ENCODE measurements at places on chromosomes 1 and 21.

- no peak for DNase-seq
Measured at GRCh38 chr1:30750731-30751291, 6.8 kb downstream of the LAPTM5 start.

DNA sequence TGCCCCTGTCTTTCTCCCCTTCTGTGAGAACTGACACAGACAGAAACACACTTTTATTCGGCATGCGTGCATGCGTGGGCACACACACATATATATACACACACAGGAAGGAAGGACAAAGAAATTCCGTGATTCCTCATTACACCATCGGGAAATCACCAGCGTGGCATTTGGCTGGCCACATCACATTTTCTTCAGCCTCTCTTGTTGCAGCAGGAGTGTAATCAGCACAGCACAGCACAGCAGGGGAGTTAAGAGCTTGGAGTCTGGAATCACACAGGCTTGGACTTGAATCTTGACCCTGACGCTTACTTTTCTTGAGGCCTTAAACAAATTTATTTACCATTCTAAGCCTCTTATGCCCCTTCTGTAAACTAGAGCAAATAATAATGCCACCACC is 45.3 kb upstream of the EPHA8 start:
- DNase-seq = no peak

DNA sequence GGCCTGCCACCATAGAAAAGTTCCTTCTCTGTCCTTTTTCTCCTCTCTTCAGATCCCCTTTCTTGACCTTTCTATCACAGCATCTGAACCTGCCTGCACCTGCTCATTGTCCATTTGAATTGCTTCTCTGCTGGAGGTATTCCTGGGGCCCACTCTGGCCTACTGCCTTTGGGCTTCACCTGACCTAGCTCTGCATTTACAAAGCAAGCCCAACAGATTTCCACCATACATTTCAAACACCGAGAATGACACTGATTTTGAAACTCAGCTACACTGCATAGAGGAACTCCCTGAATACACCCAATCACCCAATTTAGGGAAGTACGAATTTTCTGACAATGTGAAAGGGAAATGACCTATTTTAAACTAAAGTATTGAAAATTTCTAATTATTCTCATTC is 284.5 kb upstream of the USP25 start:
- DNase-seq = peak; percentile 17

GRCh38 chr1:185645162-185645640 is 89.0 kb upstream of the HMCN1 start:
- no peak for DNase-seq

GRCh38 chr1:43047135-43047534 is 88.5 kb upstream of the SLC2A1 start:
- no peak for DNase-seq

DNA sequence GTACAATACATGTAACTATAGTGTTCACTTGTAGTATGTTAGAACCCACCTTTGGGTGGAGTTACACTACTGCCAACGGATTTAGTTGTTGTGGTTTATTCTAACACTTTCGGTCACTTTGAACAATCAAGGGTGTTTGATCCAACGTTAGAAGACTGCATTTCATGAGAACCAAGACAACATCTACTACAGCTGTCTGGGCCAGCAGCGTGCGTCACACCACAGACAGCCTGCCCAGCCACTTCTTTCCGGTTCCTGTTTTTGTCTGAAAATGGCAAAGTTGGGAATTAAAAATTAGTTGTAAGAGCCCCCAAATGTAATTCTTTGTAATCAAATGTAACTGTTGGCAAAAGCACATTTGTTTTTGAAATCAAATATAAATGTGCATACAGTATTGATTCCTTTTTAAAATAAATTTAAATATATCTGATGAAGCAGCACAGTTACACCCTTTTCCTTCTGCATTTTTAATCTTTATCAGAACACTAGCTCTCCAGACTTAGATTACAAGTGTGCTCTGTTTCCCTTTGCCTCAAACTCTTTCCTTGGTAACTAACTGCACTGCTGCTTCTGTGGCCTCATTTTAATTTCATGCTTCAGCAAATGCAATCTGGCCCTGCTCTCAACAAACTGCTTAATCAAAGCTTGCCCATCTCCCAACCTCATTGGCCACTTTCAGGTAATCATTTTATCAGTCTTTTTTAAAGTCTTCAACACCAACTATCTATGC is 86.6 kb upstream of the DPH5 start:
- no peak for DNase-seq

DNA sequence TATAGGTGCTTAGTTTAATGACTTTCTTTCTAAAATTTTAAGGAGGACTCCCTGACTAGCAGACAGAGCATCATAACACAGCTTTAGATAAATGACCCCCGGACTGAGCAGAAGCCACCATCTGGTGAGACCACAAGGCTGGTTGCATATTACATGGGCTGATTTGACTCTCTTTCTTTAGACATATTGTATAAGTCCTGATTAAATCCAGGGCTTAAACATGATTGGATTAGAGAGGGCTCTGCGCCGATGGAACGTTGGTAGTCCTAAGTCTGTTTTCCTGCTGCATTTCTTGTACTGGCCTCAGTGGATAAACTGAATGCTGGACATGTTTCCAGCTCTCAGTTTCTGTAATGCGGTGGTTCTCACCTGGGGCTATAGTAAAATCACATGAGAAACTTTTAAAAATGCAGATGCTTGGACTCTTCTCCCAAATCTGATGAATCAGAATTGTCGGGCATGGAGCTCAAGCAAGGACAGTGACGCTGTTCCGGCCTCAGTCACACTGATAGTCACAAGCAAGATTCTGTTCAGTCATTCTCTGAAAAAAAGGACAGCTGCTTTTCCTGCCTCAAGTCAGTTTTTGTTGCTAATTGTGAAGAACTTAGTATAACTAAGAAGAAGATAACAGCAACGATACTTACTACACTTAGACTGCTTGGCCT is 16.6 kb downstream of the DDI2 start:
- DNase-seq = no peak

DNA sequence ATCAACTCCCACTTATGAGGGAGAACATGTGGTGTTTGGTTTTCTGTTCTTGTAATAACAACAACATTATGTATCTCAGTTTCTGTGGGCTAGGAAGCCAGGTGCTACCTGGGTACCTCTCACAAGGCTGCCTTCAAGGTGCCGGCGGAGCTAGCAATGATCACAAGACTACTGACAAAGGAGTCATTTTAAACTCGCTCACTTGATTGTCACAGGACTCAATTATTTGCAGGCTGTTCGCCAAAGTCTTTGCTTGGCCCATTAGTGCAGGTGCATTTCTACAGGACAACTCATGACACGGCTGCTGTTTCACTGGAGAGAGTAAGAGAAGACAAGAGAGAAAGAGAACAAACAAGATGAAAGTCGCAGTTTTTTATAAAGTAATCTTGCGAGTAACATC is 1237.4 kb upstream of the TMPRSS15 start:
- DNase-seq = no peak

DNA sequence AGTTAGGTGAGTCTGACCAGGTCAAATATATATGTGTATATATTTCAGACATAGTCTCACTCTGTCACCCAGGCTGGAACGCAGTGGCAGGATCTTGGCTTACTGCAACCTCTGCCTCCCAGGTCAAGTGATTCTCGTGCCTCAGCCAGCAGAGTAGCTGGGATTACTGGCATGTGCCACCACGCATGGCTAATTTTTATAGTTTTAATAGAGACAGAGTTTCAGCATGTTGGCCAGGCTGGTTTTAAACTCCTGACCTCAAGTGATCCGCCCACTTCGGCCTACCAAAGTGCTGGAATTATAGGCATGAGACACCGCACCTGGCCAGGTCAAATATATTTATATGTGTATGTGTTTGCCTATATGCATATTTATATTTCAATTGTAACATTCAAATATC is 581.5 kb upstream of the B3GALT2 start:
- no peak for DNase-seq

DNA sequence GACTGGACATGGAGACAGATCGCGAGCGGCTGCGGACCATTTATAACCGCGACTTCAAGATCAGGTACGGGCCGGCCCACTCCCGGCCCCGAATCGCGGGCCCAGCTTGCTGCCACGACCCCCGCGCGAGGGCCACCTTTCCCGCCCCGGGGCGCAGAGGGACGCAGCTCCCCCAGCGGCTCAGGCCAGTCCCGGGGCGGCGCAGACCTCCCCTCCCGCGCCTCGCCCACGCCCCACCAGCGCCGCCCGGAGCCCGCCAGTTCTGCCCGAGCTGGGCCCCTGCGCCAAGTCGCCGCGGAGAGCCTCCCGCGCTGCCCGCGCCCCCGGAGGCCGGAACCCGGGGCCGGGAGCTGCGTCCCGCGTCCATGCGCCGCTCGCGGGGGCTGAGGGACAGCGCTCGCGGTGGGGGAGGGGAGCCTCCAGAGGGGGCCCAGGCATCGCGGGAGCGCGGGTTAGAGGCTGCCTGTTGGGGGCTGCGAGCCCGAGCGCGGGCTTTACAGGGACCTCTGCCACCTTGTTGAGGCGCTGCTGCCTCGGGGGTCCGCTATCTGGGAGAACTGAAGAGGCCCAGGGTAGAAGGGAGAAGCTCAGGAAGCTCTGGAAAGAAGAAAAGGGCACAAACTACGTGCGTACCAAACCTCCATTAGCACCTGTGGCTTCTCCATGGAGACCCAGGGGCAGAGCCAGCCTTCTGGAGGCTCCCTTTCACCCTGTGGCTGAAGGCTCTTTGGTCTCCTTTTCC is 698 bp downstream of the MOV10 start:
- peak; percentile 48 for DNase-seq

DNA sequence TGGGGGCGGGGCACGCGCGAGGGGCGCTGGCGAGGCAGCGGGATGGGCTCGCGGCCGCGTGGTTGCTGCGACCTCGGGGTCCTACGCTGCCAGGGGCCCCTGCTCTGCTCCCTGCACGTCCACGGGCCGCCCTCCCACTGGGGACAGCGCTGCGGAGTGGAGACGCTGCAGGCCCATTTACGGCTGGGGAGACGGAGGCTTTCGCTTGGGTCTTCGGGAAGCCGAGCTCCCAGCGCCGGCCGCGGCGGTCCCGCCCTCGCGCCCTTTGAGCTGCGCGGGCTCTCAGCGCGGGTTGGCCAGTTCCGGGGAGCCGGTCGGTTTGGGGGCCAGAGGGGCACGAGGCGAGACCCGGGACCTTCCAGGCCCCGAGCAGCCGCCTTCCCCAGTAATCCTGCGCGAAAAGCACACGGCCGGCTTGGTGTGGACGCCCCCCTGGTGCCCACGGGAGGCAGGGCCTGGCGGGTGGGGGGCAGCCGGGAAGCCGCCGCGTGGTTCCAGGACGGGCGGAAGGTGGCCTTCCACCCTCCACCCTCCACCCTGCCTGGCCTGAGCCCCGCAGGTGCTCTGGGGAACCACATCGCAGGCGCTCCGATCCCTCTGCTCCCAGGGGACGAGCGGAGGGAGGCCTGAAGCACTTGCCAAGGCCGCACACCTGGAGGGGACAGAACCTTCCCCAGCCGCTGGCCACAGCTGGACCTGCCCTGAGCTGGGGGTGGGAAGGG is 570 bp upstream of the PEX10 start:
- DNase-seq = peak; percentile 66

GRCh38 chr1:11044849-11045427 is 2.1 kb downstream of the MASP2 start:
- DNase-seq = no peak

GRCh38 chr1:66519992-66520391 is 14.0 kb upstream of the SGIP1 start:
- DNase-seq = no peak

DNA sequence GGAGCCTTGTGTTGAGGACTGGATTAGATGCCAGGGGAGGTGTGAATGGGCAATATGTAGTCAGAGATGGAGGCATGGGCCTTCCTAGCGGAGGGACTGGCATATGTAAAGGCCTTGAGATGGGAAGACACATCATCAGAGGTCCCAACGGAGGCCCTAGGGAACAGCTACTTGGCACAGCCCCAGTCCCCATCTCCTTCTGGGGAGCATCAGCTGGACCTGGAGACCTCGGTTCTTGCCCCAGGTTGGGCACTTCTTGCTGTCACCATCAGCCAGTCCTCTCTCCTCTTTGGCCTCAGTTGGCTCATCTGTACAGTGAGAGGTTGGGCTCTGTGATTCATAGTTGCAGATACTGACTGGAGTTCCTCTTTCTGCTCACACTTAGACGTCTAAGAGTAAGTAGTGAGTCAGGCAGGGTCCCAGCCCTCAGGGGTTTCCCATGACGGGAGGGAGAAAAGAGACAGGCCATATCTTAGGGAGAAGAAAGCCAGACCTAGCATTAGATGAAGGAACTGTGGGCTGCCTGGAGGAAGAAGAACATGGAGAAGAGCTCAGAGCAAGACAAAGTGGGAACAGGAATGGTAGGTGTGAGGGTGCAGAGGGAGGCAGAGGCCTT is 3.4 kb upstream of the MARCKSL1 start:
- DNase-seq = peak; percentile 49

DNA sequence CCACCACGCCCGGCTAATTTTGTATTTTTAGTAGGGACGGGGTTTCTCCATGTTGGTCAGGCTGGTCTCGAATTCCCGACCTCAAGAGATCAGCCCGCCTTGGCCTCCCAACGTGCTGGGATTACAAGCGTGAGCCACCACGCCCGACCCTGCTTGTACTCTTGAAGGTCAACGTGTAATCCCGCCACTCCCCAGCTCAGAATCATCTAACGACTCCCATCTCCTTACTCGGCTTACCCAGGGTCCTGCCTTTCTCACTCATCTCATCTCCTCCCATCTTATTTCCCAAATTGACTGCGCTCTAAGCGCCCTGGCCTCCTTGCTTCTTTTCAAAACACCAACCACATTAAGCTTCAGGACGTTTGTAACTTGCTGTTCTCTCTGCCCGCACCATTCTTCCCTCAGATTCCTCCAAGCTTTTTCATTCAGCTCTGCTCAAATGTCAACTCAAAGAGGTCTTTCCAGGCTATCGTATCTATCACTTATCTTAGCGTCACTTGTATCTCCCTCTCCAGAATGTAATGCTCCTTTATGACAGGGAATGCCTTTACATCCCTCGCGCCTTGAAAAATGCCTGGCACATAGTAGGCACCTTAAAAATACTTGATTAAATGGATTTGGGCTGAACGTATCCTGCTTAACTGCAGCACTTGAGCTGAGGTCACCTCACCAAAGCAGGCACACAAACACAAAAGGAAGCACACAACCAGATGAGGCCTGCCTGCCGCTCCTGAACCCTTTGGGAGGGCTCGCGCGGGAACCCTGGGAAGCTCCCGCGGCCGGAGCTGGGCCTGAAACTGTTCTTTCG is 1.4 kb upstream of the USP1 start:
- DNase-seq = no peak

- no peak for DNase-seq
Measured at GRCh38 chr21:35366394-35367080, 317.4 kb upstream of the RUNX1 start.

- DNase-seq = no peak
Measured at GRCh38 chr1:56897150-56898004, 42.8 kb downstream of the C8A start.

- no peak for DNase-seq
Measured at GRCh38 chr1:51325878-51326755, 4.2 kb downstream of the TTC39A start.

- DNase-seq = no peak
Measured at GRCh38 chr1:234614081-234614489, 4.1 kb upstream of the IRF2BP2 start.

- DNase-seq = no peak
Measured at GRCh38 chr1:55359611-55360010, 144.4 kb upstream of the USP24 start.

GRCh38 chr1:155033524-155033923 is at the start of the genes DCST1 and DCST2:
DCST1 (plus strand) TSS chr1:155033824; CDS start chr1:155034037, 213 bp downstream.
DCST2 (minus strand) TSS chr1:155033781; CDS start chr1:155033701, 80 bp downstream.
- no peak for DNase-seq

All from GM12891 (cell line).